Right ventricle myocardium superior (tissue), 1 donor: ENCODE measurements at places on chromosomes 12 and 14. TPM values are rescaled to one million over a fixed set of nuclear protein-coding genes. Genes with fewer than 3 reads are reported as not detected.

The GALNT9 gene
- not detected for total RNA-seq

The DENND5B gene
- total RNA-seq: 36.7 TPM

The NTF3 gene
- 1.1 TPM for total RNA-seq

The AMIGO2 gene
- total RNA-seq: 2.0 TPM

The LIN7A gene
- total RNA-seq: 9.8 TPM

The ANKRD9 gene
- total RNA-seq: 159 TPM

The LHX5 gene
- not detected for total RNA-seq

The NANOG gene
- not detected for total RNA-seq

The NEUROD4 gene
- not detected for total RNA-seq

The ADSS1 gene
- total RNA-seq: 215 TPM

The ATP5MC2 gene
- 569 TPM for total RNA-seq

The SOCS4 gene
- 15.2 TPM for total RNA-seq

The KRT78 gene
- not detected for total RNA-seq

The BRMS1L gene
- total RNA-seq: 10.3 TPM

The GARIN6 gene
- not detected for total RNA-seq

The PTCSC3 gene
- not detected for total RNA-seq

The GPR68 gene
- 0.13 TPM for total RNA-seq

The NRL gene
- total RNA-seq: 0.75 TPM

The DICER1 gene
- total RNA-seq: 26.1 TPM

The RFX4 gene
- not detected for total RNA-seq

The PLCZ1 gene
- not detected for total RNA-seq

The TPI1 gene
- total RNA-seq: 804 TPM

The ASB2 gene
- 297 TPM for total RNA-seq

The MANSC4 gene
- not detected for total RNA-seq

The TAS2R43 gene
- not detected for total RNA-seq

The STRAP gene
- 123 TPM for total RNA-seq

The CARMIL3 gene
- 0.08 TPM for total RNA-seq

The AEBP2 gene
- total RNA-seq: 27.5 TPM

The CAPZA3 gene
- total RNA-seq: not detected

The DPPA3 gene
- total RNA-seq: not detected
